Stimulated activated naive CD4-positive, alpha-beta T cell treated with Interleukin-2 at 50 U/mL for 16 hours (primary cell): ENCODE measurements at places on chromosomes 4 and X.

GRCh38 chrX:49250578-49250977 is 13.9 kb downstream of the FOXP3 start:
- no peak for DNase-seq

GRCh38 chr4:33255094-33255493 is 2534.9 kb downstream of the PCDH7 start:
- DNase-seq, result no peak

DNA sequence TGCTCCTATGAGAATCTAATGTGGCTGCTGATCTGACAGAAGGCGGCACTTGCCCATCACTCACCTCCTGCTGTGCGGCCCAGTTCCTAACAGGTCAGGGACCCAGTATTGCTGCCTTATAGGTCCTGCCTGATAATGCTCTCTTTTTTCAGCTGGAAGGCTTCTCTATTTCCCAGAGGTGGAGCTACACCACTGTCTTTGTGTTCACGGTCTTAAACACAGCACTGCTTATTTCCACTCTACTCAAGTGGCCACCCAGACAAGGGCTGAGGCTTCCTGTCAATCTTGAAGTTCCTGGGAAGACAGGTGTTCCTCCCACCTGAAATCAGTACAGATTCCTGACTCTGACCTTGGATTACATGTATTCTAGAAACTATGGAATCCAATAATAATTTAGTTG is 270.6 kb downstream of the NR3C2 start:
- no peak for DNase-seq

GRCh38 chrX:66126662-66127061 is 37.4 kb upstream of the HEPH start:
- no peak for DNase-seq

DNA sequence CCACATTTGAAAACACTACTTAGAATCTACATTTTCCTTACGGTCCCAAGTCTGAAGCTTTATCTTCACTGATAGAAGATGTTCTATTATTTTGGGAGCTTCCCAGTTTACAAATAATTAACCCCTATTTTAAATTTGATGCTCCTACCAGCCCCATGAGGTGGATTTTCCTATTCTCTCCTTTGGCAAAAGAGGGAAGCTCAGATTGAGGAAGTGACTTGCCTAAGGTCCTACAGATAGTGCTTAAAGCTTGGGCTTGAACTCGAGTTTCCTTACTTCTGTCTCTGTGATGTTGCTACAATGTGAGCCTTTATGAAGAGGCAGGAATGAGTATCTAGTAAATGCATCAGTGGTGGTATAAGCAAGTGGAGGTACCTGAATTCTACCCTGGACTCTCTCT is 27.5 kb downstream of the HEPH start:
- DNase-seq, result no peak

GRCh38 chr4:5033281-5033841 is 14.1 kb upstream of the CYTL1 start:
- DNase-seq, result no peak

DNA sequence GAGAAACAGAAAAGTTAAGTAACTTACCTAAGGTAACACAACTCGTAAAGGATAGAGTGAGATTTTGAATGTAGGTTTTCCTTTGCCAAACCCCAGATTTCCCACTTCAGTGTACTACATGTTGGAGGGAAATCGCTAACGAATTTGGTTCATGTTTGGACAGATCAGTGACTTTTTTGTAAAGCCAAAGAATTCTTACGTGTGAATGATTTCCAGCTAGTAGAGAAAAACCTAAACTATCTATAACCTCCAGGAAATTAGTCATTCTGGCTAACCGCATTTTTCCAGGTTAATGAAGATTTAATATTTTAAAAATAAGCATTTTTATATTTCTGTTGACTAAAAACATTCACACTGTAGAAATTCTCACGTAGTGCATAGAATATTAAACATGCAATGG is 7.2 kb downstream of the TENM3 start:
- DNase-seq, result no peak

GRCh38 chr4:44662623-44663005 is 11.2 kb upstream of the YIPF7 start:
- DNase-seq, result no peak

- no peak for DNase-seq
Measured at GRCh38 chr4:168502861-168503260, 6.0 kb downstream of the PALLD start.

GRCh38 chr4:36056136-36056535 is 188.2 kb downstream of the ARAP2 start:
- DNase-seq, result no peak

GRCh38 chr4:156536661-156537060 is 434.9 kb downstream of the PDGFC start:
- no peak for DNase-seq

GRCh38 chrX:150902434-150903109 is 4.1 kb upstream of the CD99L2 start:
- no peak for DNase-seq

DNA sequence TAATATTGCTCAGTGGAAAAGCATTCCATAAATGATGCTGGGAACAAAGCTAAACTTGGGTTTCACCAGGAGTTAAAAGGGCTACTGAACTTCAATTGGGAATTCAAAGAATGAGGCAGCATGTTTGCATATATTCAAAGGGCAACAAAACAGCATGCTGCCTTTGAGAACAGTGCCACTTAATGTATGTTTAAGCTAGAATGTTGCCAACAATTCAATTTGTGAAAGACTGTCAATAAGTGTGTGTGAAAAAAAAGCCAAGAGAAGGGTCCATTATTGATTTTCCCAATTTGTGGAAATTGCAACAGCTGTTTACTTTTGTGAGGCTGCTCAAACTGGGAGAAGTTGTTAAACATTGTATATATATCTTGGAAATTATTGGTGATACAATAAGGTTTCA is 701.9 kb upstream of the ACTRT1 start:
- no peak for DNase-seq

DNA sequence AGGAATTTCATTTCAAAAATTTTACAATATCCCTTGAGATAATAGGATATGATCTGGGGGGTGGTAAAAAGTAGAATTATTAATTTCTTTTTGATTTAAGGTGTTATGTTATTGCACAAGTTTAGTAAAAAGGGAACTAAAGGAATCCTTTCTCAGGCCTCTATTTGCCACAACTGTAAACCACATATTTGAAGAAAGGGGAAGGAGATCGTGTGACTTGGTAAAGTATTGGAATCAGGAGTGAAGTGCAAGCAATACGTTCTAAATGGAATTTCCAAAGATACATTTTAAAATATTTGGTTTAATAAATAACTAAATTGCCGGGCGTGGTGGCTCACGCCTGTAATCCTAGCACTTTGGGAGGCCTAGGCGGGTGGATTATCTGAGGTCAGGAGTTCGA is 35.3 kb upstream of the SCRG1 start:
- no peak for DNase-seq

DNA sequence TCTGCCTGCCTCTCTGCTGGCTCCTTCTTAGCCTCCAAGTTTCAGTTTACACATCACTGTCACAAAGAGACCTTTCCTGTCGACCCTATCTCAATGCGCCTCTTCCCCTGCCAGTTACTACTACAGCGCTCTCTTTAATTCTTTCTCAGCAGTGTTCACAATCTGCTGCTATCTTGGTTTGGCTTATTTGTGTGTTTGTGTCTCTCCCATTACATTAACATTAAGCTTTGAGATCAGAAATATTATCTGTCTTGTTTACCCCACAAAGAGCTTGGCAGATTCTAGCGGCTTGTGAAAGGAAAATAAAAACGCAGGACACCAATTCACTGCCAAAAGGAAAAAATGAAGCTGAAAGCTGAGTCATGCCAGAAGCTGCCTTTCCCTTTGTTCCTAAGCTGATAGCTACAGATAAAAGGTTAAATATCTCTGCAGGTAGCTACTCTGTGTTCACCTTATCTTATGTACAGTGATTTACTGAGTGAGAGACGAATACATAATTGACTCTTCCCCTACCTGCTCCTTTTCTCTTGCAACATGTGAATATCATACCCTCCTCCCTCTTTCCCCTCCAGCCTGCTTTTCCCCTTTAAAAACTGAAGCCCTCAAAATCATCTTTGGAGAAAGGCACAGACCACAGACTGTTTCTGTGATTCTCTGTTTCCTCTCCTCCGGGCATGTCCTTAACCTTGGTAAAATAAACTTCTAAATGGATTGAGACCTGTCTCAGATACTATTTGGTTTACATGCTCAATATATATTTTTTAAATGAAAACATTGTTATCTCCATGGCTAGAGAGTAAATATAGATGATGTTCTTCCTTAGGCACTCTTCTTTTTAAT is 19.3 kb upstream of the SLC9A7 start:
- DNase-seq, result no peak
